Right cardiac atrium (tissue), 5 donors: ENCODE measurements at places on chromosomes 12 and 14.

- DNase-seq, result no peak
Observed at GRCh38 chr12:11723993-11724392, 74.5 kb downstream of the ETV6 start.

DNA sequence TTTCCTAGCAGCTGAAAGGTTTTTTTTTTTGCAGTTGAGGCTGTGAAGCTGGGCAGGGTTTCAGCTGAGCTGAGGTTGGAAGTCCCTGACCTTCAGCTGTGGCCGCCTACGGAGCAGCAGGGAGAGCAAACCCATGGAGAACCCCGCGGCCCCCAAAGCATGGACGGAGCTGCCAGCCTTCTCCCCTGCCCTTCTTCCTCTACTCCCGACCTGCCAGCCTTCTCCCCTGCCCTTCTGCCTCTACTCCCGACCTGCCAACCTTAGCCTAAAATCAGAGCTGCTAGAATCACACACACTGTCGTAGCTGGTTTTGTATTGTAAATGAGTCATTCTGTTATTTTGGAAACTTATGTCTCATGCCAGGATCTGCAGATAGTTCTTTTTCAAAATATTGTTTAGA, 74.6 kb downstream of the PPP2R5C start:
- peak; percentile 45 for DNase-seq

DNA sequence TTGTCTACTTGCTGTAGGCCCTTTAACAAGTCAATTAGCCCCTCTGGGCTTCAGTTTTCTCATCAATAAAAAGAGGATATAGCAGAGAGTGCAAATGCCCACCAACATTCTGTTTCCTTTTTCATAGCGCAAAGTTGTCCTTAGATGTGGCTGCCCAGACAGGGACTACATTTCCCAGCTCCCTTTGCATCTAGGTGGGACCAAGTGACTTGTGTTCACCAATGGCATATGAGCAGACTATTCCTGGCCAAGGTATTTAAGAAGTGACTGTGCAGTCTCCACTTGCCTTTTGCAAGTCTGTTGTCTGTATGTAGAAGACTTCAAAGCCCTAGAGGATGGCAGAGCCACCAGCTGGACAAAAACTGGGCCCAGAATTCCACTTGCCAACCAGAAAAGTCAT, 59.7 kb downstream of the DAO start:
- DNase-seq, result no peak

- DNase-seq, result no peak
Observed at GRCh38 chr14:61146899-61147298, 134.2 kb downstream of the TMEM30B start.

DNA sequence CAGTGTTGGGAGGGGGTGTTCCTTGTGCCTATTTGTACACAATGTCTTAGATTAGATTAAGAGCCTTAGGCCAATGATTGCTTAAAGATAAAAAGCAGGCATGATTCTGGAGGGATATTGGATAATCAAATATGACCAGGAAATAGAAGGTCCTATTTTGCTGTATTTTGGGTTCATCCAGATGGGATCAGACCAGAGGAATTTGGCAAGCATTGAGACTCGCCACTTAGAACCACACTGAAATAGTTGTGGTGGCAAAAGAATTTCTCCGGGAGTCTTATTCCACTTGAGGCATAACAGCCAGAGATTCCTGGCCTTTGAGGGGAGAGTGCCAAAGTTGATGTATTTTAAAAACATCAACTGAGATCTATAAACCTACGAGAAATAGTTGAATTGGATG, 327.2 kb downstream of the RAD51B start:
- no peak for DNase-seq

DNA sequence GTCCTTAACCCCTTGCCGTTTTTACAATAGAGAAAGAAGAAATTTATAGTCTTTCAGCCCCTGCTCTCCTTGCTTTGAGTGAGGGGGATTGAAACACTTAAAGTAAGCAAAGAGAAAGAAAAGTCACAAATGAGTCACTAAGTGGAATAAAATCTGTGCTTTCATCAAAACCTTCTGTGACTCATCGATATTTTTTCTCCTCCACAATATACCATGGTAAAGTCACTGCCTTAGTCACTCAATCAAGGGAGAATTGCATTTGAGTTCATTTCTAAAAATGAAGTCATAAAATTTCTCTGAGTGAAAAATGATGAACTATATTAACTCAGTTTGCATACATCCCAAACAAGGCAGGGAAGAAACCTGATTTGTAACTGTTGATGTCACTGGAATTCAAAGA, 470.3 kb downstream of the FOXG1 start:
- no peak for DNase-seq

DNA sequence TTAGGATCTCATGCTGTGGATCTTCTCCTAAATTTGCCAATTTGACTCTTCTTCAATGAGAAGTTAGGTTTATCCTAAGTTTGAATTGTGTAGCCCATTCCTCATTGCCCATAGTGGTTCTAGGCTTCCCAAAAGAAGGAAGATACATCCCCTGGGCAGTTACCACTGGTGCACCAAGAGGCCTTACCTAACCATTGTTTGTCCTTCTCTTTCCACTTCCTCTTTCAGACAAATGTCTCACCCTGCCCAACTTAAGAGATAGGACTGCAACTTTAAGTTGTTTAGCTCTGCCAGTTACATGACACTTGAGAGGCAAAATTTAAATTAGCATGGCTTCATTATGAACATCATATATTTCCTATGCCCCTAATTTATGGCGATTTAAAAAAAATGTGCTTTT, 9.4 kb upstream of the KCNH3 start:
- DNase-seq, result no peak

DNA sequence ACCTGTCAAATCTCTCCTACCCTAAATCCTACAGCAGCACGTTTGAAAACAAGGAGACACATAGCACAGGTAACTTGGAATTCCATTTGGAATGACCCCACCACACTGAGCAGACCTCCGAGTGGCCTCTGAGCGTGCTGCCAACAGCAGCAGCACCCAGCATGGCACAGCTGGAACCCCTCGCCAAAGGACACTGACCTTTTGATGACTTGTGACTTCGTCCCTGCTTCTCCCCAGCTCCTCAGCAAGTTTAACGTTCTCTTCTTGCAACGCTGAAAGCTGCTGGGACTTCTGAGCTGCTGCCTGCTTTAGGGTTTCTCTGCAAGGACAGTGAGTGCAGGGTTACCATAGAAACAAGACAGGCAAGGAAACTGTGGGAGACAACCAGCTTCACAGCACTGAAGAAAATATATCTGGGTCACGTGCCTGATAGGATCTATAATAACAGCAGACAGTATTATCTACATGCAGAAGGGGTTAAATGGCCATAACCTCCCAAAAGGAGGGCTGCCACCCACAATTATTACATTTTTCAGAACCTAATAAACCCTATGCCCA, 43.3 kb upstream of the VPS33A start:
- no peak for DNase-seq

GRCh38 chr14:87133073-87133801, 859.7 kb downstream of the GALC start:
- DNase-seq, result no peak

GRCh38 chr12:16352481-16352880, 5.0 kb downstream of the MGST1 start:
- DNase-seq, result no peak

DNA sequence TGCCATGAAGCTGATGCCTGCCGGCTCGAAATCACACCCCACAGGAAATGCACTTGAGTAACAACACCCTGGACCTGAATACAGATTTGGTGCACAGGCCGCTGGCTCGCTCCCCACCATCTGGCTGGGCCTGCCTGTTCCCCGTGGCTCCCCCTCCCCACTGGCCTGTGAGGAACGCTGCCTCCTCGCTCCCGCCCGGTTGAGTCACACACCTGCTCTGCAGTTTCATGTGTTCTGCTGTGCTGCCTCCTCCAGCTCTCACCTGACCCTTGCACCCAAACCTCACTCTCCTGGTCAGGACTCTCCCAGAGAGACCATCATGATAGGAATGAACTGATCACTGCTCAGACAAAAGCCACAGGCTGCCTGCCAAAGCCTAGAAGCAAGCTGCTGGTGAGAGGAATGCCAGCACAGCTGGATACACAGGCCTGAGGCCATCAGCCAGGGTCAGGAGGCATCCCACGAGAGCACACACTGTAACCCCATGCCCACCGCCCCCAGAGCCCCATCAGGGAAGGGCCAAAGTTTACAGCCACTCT, 3.8 kb upstream of the SIVA1 start:
- DNase-seq, result peak; percentile 35

GRCh38 chr12:5187136-5187535, 143.5 kb downstream of the KCNA5 start:
- no peak for DNase-seq

DNA sequence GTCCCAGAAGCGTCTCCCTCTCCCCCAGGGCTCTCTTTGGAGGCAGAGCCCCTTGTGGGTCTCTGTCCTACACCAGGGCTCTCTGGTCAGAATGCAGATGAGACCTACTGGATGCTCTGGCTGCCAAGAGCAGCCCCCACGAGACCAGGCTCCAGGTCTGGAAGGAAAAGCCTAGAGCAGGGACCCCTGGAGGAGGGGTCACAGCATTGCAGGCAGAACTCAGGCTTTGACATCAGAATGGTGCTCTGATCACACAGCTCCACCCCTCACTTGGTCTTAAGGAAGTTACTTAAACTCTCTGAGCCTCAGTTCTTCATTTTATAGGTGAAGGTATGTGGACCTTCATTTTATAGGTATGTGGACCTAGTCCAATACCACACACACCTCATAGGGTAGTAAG, 83.1 kb downstream of the ARL6IP4 start:
- no peak for DNase-seq

DNA sequence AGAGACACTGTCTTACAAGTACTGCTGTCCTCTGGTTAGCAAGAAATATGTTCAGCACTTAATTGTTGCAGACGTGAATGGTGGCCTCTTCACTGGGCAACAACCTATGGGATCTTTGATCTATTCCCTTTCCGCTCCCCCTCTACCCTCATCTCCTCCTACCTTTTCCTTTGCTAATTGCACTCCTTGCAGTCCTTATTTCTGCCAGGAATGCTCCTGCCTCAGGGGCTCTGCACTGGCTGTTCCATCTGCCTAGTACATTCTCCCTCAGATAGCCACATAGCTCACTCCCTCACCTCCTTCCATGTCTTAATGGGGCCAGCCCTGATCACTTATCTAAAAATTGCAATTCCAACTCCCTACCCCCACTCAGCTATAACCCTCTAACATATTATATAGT, 4.5 kb upstream of the NFYB start:
- no peak for DNase-seq

DNA sequence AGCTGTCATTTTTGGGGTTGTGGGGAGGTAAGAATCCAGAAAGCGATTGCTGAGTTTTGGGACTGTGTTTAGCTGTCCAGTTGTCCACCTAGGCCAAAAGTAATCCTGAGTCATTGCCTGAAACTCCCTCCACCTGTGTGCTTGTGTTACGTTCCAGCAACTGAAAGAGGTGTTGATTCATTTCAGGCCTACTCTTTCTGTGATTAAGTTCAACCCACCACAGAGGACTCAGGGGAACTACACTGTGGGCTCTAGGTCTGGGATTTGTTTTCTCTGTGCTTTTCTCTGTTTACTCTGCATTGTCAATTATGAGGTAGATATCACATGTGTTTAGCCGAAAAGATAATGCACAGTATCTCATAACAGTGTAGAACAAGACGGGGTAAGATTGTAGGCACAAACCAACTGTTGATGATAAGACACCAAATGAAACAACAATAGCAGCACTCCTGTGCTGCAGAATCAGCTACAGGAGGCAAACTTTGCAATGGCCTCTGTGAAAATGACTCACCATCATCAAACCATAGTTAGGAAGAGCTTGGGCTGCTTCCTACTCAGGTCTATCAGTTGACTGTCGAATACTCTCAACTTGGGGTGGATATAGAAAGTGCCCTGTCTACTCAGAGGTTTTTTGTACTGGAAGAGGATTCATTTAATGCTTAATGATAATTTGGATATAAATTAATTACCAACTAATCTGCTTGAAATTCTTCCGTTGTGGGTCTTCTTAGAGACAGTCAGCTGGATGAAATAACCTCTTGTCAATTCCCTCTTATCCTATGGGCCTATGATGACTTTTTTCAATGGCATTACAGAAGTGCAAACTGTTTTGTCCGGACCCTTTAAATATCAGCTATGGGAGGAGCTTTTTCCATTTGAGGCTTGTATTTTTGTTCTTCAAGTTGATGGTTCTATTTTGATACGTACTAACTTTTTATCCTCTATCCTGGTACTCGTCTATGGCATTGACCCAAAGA, 385.9 kb downstream of the BMP4 start:
- no peak for DNase-seq

DNA sequence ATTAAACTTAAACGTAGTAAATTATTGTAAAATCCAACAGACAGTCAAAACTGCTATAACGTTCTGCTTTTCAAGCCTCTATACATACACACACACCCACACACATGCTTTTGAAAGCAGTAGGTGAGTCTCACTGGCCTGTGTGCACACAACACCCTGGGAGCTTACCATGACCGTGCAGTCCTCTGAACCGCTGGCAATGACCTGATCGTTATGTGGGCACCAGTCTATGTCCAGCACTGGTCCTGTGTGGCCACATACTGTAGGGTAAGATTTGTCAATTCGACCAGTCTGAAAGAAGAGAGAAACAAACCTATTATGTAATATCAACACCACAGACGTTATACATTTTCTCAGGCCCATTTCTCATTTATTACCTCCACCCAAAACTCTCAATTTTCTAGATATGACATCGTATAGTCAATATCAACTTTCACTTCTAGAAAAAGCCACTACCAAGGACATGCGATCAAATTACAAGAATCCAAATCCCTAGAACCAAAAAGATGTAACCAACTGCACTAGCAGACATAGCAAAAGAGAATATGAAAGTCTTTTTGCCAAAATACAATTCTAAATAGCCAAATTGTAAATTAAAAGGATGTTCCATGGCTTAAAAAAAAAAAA, 44.5 kb upstream of the SELPLG start:
- DNase-seq, result no peak

GRCh38 chr12:92695577-92695976, 7.2 kb upstream of the PLEKHG7 start:
- DNase-seq, result no peak

DNA sequence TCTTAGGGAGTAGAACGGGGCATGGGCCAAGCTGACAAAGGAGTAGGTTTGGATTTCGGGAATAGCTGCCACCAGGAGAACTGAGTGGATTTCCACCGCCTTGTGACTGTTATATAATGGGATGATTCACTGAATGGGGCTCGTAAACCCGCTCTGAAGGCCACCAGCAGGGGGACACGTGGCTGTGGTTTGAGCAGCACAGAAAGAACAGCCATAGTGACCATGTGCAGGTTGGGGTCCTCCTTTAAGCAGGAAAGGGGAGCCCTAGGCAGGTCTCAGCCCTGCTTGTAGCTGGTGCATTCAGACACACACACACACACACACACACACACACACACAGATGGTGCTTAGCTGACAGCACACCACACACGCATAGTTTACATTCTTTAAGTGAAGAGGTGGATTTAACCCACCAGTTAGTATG, 8.6 kb upstream of the ASB2 start:
- no peak for DNase-seq

GRCh38 chr12:11885261-11886038, 185.3 kb upstream of the BCL2L14 start:
- DNase-seq, result peak; percentile 12

GRCh38 chr12:113532292-113532691, 60.6 kb upstream of the LHX5 start:
- DNase-seq, result no peak
